ENCODE measurements at places on chromosomes 2 and 18.

DNA sequence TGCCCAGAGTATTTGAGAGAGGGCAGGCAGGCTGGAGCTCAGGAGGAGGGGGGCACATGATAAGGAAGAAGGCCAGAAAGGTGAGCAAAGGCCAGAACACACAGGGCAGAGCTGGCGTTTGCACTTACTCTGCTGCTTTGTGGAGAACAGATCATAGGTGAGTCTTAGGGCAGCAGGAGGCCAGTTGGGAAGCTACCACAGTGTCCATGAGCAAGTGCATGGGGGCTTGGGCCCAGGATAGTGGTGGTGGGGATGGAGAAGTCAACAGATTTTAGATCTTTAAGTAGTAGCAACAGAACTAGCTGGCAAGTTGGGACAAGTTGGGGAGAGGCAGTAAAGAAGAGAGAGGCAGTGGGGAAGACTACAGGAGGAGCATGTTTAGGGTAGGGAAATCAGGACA is 168.0 kb downstream of the ANTXR1 start:
- DNase-seq, result no peak

GRCh38 chr2:19797871-19798270 is 103.9 kb downstream of the TTC32 start:
- no peak for DNase-seq

GRCh38 chr2:227280895-227281294 is 44.2 kb upstream of the MFF start:
- no peak for DNase-seq

- no peak for DNase-seq
Measured at GRCh38 chr18:77271576-77272481, 22.2 kb downstream of the GALR1 start.

DNA sequence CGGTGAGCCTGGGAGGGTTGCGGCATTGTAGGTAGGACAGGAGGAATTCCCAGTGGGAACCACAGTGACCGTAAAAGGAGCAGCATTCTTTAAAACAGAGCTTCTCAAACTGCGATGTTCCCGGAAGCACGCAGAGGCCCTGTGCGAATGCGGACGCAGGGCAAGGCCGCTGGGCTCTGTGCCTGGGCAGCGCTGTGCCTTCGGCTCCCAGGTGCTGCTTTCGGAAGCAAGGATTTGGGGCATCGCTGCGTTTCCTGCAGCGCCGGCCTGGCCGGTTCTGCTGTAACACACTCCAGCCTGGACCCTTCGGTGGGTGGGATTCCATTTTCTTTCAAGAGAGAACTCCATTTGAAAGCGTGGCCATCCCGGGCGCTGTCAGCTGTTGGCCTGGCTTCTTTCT is 118.6 kb downstream of the PTGR3 start:
- DNase-seq, result no peak
